ENCODE measurements at places on chromosomes 1 and 21.

DNA sequence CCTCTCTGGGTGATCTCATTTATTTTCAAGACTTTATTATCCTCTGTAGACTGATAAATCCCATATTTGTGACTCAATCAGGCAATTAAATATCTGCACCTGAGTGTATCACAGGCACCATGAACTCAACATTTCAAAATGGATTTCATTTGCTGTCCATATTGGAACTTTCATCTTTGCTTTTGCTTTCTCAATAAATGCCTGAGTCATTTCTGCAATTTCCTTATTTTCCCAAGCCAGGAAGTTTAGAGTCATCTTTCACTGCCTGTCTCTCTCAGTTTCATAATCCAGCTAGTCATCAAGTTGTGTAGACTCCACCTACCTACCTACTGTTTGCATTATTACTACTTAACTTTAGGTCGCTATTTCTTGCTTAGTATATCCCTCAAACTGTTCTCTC lies 540.9 kb downstream of the LMO4 start:
- peak; percentile 68 for DNase-seq

DNA sequence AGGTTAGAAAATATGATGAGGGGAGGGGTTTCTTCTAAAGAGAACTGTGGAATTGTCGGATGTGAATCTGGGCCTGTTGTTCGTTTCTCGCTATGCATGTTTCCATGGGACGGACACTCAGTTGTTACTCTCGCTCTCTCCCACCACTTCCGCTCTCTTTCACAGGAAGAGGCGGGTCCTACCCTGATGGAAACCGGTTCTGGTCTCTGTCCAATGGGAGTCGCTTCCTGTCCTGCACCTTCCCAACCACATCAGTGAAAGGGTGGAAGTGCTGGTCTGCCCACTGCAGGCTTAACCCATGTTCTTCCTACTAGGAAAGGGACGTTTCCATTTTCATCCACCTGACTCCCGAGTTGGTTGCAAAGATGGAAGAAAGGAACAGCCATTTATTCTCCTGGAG lies 119.4 kb downstream of the KCNJ15 start:
- DNase-seq: no peak

DNA sequence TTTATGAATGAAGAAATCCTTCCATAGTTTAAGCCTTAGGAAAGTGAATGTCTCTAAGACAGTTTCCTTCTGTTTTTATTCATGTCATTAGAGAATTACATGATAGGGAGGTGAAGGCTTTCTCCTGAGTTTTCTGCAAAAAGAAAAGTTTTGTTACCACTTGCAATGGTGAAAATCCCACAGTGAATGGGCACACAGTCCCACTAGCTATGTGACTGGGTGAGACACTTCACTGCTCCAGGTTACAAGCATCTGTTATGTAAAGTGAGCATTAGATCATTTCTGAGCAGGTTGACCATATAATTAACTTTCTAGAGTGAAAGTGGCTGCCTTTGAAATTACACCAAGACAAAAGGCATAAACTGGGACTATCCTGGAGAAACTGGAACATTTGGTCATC lies 38.9 kb upstream of the GREM2 start:
- no peak for DNase-seq

GRCh38 chr21:37483776-37484175 lies 117.2 kb downstream of the DYRK1A start:
- no peak for DNase-seq

GRCh38 chr21:38714039-38714817 lies 91.5 kb upstream of the ETS2 start:
- DNase-seq: peak; percentile 56

DNA sequence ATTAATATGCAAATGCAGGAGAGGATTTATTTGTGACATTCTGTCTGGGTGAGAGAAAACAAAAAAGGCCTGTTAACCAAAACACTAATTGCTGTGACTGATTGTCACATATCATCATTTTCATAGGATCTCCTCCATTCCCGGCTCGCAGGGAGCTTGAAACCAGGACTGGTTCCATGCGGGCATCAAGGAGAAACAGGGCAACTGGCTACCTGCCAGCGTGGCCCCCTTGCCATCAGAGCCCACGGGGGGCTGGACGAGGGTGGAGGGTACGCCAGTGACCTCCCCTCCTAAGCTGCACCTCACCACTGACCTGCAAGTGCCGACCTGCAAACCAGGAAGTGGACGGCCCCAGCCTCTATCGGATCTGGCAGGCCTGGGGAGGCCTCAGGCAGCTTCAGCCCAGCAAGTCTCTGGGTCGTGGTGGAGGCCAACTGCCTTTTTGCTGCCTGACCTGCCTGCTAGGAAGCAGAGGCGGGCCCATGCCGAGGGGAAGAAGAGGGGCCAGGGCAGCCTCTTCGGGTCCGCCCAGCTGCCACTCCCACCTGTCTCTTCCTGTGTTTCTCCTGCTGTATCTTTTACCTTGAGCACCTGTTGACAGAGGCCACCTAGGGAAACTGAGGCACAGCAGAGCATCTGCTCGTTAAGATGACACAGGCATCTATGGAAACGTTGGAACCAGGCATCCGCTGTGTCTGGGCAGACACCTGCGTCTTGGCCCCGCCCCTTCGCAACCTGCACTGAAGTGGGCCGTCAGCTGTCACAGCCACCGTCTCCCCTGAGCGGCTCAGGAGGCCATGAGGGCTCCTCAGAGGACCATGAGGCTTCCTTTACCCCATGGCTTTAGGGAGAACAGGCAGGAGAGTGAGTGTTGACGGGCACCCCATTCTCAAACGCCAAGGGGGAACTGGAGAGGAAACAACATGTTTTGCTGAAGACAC lies 74.8 kb downstream of the CASZ1 start:
- no peak for DNase-seq

- DNase-seq: no peak
These were observed 374.7 kb downstream of the NPHP4 start for GRCh38 chr1:5617546-5617945.

DNA sequence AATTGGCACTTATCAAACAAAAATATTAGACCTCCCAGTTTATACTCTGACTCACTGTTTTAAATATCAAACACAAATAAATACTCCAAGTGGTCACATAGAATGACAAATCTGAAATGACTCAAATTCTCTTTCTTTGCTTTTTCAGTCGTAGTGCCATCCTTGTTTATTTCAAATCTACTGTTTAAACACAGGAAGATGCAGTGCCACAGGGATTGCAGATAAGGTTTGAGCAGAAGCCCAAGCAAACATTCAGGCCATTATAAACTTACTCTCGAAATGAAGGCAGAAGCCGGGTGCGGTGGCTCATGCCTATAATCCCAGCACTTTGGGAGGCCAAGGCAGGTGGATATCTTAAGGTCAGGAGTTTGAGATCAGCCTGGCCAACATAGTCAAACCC lies 255.4 kb upstream of the PLXNA2 start:
- DNase-seq: no peak

DNA sequence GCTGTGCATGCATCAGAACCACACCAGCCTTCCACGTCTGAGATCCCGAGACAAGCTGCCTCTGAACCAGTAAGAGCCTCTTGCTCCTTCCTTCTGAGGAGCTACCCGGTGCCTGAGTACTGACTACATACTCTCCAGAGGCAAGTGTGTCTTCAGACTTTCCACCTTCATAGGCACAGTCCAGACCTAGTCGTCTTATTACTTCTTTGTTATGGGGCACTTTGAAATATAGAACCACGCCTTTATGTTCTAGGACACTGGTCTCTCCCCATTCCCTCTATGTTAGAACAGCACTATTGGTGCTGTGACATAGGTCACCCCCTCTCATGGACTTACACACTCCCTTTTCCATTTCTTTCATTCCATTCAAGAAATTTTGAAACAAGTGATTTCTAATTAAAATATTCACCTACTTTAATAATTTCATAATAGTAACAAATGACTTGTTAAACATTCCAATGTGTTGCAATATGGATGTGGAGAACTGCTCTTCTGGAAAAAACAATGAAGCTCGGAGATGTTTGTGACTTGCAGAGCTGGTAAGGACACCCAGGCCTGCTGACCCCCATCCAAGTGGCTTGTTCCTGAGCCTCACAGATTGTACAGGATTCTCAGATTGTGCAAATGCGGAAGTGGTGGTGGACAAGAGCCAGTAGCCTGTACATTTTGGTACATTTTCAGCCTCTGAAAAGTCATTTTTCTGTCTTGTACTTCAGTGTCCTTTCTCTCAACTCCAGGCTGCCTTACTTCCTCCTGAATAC lies 76.1 kb upstream of the SIPA1L2 start:
- DNase-seq: no peak

- DNase-seq: no peak
These were observed 19.6 kb downstream of the CAP1 start for GRCh38 chr1:40059960-40060750.

DNA sequence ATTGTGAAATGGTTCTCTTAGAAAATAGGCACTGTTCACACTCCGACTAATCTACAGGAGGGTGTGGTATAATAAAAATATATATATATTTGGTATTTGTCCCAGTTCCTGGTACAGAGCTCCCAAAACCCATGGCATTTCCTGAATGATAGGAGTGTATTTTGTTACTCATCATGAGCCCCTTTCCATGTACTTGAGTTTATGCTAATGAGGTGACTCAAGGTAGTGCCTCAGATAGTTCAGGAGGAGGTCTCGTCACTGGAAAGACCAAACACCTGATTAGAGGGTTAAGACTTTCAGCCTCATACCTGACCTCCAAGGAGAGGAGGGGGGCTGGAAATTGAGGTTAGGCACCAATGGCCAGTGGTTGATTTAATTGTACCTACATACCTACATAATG lies 57.9 kb downstream of the TTC3 start:
- DNase-seq: peak; percentile 44

- DNase-seq: no peak
These were observed 112.8 kb downstream of the HIVEP3 start for GRCh38 chr1:41805771-41806471.

DNA sequence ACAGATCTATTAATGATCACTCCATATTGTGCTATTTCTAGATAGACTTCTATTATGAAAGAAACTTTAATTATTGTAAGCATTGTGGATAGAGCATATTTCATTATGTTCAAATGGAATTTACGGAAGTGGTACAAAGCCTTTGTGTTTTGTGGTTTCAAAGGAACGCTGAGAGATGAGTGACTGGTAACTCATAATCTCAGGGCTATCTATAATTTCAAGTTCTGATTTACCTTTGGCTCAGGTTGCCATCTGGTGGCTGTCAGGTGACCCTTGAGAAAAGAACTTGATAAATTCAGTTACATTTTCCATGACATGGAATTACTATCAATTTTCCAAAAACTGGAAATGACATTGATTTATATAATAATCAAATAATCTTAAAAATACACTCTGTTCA lies 12.2 kb downstream of the NTNG1 start:
- DNase-seq: peak; percentile 30

DNA sequence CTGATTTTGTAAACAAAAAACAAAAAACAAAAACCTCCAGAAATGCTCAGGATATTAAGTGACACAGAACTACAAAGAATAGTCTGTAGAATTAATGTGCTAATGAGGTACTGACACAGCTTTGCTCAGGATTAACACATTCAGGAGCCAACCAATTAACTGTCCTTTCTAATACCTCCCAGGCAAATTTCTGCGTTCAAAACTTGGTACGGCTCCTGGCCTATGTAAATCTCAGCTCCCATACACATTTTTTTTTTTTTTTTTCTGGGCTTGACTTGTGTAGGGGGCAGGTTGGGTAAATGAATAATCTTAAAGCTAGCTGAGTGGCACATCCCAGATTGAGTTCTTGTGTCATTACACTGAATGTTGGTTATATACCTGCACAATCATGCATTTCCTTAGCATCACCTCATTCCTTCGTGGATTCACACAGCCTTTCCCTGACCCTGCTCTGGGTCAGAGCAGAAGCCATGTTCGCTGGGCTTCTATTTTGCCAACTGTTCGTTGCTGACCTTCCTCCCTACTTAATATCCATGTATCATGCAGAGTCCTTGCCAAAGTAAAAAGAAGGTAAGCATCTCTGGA lies 12.6 kb upstream of the IER5 start:
- DNase-seq: no peak

DNA sequence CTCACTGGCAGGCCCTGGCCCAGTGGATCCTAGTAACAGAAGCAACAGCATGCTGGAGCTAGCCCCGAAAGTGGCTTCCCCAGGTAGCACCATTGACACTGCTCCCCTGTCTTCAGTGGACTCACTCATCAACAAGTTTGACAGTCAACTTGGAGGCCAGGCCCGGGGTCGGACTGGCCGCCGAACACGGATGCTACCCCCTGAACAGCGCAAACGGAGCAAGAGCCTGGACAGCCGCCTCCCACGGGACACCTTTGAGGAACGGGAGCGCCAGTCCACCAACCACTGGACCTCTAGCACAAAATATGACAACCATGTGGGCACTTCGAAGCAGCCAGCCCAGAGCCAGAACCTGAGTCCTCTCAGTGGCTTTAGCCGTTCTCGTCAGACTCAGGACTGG lies 7.7 kb downstream of the CGN start:
- no peak for DNase-seq

DNA sequence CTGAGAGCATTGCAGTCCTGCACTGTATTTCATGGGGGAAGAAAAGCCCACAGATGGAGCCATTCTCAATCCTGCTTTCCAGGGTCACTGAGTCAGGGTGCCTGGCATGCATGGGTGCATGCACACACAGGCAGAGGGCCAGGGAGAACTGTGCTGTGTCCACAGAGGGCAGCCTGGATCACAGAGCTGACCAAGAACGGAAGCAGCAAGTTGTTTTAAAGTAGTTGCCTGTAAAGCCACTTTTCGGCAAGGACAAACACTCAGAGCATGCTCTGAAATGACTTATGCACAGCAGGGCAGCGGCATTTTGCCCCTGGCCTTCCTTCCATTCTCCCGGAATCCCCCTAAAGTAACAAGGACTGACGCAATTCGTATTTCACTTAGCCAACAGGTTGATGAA lies 3.6 kb downstream of the ERG start:
- DNase-seq: no peak
